CD4-positive, alpha-beta T cell treated with Interleukin-17A for 1 hour (primary cell): ENCODE measurements at places on chromosomes 4 and X.
A peak's percentile ranks its signal among the peaks of the same experiment; 100 is the strongest.

DNA sequence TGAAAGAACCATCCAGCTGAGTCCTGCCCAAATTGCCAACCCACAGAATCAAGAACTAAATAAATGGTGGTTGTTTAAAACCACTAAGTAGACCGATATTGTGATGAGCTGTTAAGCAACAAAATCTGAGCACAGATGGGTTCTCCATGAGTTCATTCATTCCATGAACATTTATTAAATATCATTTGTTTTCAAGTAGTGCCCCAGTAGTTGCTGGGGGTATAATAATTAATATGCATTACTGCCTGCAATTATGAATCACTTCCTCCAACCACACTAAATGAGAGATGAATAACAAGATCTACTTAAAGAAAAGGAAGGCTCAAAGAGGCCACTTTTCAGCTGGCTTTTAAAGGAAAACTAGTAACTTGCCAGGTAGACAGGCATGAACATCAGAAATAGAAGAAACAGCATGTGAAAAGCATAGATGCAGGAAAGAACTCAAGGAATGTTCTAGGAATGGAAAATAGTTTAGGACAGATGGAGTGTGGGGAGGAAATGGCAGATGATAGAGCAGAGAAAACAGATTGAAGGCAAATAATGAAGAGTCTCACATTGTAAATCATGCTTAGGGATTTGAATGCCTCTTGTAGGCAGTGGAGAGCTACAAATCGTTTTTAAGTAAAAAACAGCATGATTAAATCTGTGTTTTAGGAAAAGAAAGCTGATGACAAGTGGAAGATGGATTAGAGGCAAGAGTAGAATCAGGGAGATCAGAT is 641.7 kb upstream of the DIPK2B start:
- no peak for DNase-seq

DNA sequence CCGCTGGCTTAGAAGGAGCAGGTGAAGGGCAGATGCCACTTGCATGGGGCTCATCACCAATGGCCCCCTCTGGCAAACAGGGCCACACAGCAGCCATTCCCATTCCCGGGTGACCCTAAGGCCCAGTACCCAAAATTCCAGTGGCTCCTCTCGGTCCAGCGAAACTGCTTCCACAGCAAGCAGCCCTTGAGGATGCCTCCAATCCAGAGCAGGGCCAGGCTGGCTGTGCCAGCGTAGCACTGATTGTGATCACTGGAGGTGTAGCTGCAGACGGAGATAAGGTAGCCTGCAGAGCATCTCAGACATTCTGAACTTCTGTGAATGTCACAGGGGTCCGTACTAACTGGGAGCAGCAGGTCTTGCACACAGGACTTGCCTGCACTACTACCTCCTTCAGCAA is 27.3 kb downstream of the ACSL1 start:
- no peak for DNase-seq

DNA sequence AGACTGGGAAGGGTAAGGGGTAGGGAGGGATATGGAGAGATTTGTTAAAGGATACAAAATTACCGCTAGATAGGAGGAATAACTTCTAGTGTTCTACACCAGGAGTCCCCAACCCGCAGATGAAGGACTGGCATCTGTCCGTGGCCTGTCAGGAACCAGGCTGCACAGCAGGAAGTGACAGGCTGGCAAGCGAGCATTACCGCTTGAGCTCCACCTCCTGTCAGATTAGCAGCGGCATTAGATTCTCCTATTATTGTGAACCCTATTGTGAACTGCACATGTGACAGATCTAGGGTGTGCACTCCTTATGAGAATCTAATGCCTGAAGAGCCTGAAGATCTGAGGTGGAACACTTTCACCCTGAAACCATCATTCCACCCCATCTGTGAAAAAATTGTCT is 27.9 kb upstream of the BBS7 start:
- DNase-seq, result peak; percentile 13

- DNase-seq, result no peak
Measured at GRCh38 chrX:25019707-25020390, 4.1 kb upstream of the ARX start.

GRCh38 chrX:45360571-45360970 is 159.9 kb upstream of the DIPK2B start:
- no peak for DNase-seq

DNA sequence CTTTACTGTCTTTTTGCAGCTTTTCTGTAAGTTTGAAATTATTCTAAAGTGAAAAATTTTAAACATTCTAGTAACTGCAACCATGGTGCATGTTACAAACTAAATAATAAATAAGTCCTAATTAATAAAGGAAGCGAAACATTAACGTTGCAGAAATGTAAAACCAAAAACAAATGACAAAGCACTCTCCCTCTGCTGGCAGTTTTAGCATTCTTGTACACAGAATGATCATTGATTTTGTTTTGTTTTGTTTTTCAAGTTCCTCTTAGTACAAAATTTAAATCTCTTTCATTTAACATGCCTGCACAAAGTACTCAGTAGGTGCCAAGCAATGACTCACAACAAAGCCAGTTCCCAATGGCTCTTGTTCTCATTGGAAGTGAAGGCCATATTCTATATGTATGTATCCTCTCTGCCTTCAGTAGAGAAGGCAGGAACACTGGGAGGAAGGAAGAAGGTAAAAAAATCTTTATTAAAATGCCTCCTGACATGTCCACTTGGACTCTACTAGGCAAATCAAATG is 13.7 kb upstream of the TMSB4X start:
- DNase-seq, result no peak

- DNase-seq, result no peak
Measured at GRCh38 chrX:72349190-72349589, 43.5 kb upstream of the CITED1 start.

GRCh38 chrX:26653050-26653449 is 437.1 kb downstream of the MAGEB5 start:
- no peak for DNase-seq

- DNase-seq, result no peak
Measured at GRCh38 chr4:153189016-153189801, 15.0 kb upstream of the TRIM2 start.

DNA sequence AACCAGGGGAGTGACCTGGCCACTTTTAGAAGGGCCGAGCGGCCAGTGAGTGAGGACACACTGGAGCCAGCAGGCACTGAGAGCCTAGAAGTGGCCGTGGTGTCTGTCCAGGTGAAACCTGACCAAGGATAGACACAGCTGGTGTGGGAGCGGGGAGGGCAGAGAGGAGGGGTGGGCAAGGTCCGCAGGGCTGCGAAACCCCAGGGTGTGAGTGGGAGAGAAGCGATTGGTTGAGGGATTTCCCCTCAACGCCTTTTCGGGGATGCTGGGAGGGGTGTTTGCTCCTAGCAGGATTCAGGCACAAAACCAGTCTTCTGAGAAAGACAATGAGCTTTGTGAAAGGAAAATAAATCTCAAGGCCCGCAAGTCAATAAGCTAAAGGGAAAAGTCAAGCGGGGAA is 33.2 kb upstream of the ARSD start:
- no peak for DNase-seq

DNA sequence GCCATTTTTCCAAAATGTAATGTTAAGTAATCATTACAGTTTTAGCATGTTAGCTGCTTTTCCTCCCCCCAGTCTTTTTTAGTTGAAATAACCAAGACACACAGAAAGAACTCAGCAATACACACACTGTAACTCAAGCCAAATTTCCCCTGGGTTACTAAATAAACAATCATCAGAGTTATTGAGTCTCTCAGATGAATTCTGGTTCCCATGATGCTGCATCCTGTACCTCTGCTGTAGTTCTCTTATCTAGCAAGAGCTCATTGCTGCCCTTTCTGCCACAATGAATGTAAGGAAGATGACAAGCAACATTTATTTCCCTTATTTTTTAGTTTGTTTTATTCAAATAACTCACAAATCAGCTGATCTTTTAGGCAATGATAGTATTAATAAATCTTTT is 185.1 kb downstream of the ARHGAP6 start:
- DNase-seq, result no peak

DNA sequence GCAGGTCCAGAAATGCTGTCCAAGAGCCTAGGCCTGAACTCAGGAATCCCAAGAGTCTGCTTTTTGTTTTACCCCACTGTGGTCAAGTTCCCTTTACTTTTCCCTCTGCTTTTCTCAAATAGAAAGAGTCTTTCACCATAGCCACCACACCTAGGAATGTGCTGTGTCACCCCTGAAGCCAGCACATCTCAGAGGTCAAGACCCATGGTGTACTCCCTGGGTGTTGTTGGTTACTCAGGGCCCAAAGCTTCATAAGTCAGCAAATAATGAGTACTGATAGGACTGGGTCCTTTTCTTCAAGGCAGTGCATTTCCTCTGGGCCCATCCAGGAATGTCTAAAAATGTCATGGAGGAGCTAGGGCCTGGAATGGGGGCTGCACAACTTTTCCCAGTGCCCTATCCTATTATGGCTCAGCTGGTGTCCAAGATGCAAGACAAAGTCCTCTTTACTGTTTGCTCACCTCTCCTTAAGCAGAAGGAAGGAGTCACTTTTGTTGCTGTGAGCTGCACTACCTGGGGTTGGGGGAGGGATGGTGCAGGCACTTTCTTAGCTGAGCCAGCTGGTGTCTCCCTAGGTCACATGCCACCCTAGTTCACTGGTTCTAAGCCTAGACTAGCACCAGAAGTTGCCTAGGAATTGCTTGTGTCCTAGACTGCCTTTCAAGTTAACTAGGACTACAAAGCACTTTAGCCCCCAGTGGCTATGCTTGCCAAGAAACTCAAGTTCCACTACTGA is 62.4 kb upstream of the RXFP1 start:
- no peak for DNase-seq
